ENCODE measurements at places on chromosomes 1 and 21.

- no peak for DNase-seq
Observed at GRCh38 chr1:200945111-200945510, 50.4 kb downstream of the INAVA start.

DNA sequence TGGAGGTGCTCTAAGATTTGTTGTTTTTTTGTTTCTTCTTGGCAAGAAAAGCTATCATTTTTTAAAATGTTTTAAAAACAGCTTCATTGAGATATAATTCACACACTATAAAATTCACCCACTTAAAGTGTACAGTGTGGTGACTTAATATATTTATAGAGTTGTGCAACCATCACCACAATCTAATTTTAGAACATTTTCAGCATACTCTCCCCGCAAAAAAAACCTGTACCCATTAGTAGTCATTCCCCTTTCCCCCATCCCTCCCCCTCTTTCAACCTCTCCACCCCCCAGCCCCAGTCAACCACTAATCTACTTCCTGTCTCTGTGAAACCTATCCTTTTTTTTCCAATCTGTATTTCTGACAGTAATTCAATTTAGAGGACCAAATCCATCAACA, 30.6 kb downstream of the ZC3H11B start:
- no peak for DNase-seq

DNA sequence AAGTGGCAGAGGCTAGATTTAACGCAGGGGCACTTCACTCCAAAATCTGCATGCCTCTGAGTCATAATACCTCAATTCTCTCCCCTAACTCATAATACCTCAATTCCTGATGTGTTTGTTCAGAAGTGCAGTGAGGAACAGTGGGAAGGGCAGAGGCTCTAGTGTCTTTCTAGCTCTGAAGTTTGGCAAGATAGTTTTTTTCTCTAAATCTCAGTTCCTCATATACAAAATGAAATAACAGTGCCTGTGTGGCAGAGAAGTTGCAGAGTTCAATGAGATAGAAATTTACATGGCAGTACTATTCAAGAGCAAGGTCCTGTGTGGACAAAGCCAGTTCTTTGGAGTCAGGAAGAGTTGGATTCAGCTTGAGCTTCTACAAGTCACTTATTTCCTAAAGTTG, 9.8 kb downstream of the JUN start:
- no peak for DNase-seq

GRCh38 chr1:212232090-212232489, 53.1 kb upstream of the PPP2R5A start:
- DNase-seq, result no peak

GRCh38 chr1:19338323-19338762, 26.2 kb downstream of the SLC66A1 start:
- DNase-seq, result no peak

- DNase-seq, result no peak
Observed at GRCh38 chr1:53577761-53578100, 118.5 kb downstream of the DMRTB1 start.

DNA sequence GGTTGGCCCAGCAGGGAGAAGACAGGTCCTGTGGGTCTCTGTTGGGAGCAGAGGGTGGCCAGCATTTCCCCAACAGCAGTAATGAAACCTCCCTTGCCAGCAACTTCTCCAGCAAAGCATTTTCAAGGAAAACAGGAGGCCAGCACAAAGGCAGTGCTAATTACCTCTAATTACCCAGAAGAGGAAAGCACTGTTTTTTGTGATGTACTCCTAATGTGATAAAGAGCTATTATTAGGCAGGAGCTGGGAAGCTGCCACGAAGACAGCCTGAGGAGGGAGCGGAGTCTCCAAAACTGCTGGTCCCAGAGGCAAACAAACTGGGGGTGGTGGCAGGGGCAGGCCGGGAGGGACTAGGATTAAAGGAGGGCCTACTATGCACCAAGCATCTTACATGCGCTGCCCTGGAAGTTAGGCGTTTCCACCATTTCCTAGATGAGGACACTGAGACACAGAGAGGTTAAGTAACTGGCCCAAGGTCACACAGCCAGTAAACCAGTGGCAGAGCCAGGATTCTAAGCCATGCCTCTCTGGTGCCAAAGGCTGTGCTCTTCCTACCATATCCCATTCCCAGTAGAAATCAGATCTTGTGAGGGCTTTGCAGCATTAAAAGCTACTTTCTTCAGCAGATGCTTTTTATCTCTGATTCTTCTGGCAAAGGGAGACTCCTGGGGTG, 24.5 kb downstream of the HTR6 start:
- DNase-seq, result no peak

All from HuH-7.5 (cell line).